ENCODE measurements at places on chromosomes 13 and 19.

- DNase-seq = no peak
Measured at GRCh38 chr13:30049692-30050091, 199.3 kb upstream of the UBL3 start.

- DNase-seq = no peak
Measured at GRCh38 chr19:6229951-6230712, 49.6 kb downstream of the MLLT1 start.

DNA sequence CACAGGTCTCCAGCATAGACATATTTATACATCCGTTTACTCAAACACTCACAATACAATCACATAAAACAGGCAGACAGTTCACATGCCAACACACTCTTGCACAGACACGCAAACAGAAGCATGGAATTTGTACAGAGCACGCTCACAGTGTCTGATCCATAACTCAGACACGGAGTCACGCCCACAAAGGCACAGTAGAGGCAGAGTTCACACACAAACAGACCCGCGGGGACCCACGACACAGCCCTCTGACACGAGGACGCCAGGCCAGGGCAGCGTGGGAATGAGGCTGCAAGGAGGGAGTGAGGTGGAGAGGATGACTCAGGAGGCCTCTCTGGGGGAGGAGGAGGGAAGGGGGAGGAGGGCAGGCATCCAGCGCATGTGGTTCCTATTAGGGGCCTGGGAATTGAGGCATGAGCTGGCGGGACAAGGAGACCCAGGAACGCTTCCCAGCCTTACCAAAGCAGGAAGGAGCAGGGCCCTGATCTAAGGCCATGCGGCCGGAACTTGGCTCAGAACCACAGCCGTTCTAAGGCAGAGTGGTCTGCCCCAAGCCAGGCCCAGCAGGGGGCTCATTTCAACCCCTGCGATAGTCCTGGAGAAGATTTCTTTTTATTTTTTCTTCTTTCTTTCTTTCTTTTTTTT, 9.1 kb upstream of the OLFM2 start:
- DNase-seq = no peak

DNA sequence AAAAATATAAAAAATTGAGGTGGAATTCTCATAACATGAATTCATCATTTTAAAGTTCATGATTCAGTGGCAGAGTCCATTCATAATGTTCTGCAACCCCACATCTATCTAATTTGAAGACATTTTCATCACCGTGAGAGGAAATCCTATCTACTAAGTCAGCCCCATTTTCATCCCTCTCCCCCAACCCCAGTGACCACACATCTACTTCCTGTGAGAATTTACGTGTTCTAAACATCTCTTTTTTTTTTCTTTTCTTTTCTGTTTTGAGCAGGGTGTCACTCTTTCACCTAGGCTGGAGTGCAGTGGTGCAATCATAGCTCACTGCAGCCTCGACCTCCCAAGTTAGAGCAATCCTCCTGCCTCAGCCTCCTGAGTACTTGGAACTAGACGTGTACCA, 17.5 kb downstream of the ATCAY start:
- DNase-seq = no peak

DNA sequence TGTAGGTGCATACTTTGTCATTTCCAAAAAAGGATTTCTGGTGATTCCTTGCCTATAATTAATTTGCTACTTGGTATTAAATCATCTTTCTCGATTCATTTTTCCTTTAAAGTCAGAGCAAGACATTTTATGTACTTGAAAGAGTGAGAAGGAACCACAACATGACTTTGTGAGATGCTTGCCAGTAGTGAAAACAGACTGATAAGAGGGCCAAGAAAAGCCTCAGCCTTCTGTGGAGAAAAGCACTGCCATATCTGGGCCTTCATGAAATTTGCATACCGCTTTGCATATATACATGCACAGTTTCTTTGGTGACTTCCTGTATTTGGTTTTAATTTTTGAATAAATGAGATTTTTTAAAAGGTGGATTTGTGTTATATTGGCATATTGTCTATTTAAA, 128.4 kb downstream of the CDK8 start:
- no peak for DNase-seq

GRCh38 chr13:95356916-95357315, 55.7 kb upstream of the ABCC4 start:
- DNase-seq = no peak

- DNase-seq = no peak
Measured at GRCh38 chr19:4678881-4679790, 9.0 kb upstream of the MYDGF start.

DNA sequence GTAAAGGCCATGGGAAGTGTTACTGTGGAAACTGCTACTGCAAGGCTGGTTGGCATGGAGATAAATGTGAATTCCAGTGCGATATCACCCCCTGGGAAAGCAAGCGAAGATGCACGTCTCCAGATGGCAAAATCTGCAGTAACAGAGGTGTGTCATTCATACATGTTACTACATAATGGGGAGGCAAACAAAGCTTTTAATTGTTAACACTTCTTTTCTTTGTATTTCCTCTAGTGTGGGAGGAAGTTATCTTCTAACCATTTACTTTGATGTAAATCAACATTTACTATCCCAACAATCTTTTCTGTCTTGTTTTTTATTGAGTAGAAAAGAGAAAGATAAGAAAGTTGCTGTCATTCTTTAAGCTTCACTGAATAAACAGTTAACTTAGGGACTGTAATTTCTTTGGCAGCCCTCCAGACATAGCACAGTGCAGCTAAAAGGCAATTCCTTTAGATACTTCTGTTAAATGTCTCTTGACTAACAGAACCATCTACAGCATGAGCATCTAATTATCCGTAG, 126.9 kb downstream of the ITGBL1 start:
- no peak for DNase-seq

All from activated T-cell treated with anti-CD3 and anti-CD28 coated beads for 1 hour (primary cell).